Non-pigmented ciliary epithelial cell (primary cell): ENCODE measurements at places on chromosomes 5 and 9.

DNA sequence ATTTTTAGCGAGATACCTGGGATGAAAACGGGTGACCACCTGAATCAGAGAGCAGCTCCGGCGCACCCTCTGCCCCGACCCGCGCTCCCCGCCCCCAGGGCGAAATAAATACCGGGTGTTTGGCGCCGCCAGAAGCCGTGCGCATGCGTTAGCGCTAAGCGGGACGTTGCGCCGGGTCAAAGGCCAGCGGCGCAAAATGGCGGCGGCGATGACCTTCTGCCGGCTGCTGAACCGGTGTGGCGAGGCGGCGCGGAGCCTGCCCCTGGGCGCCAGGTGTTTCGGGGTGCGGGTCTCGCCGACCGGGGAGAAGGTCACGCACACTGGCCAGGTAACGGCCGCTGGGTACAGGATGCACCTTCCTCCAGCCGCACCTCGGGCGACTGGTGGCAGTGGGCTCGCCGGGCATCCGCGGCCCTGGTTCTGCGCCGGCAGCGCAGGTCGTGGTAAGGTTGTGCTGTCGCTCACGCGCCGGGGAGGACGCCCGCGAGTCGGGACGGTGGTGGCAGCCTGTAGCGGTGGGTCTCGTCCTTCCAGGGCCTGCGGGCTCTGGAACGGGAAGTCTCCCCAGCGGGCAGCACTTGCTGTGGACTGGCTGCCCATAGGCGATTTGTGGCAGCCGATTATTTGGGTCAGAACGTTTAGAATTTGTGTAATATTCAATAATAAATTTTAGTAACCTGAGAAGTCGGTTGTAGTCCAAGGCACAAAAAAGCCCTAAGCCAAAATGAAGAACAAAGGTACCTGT, at the start of gene NDUFS6:
NDUFS6 (plus strand) TSS at position 186 of the 745 bp plus-strand sequence; CDS start at position 197, 11 bp downstream.
- DNase-seq = no peak

GRCh38 chr9:86460216-86461002, 106.2 kb upstream of the TUT7 start:
- no peak for DNase-seq

- no peak for DNase-seq
Observed at GRCh38 chr5:16713386-16713928, 96.7 kb upstream of the RETREG1 start.

- no peak for DNase-seq
Observed at GRCh38 chr5:147176422-147176821, 58.4 kb upstream of the STK32A start.

GRCh38 chr9:116632990-116633838, 53.9 kb upstream of the TRIM32 start:
- no peak for DNase-seq
